Renal cortical epithelial cell (primary cell): ENCODE measurements at places on chromosomes 16 and 17. TPM values are rescaled to one million over a fixed set of nuclear protein-coding genes. Genes with fewer than 3 reads are reported as not detected.

The JPH3 gene
- 0.35 and 0.50 TPM in 2 replicates for total RNA-seq

The NPIPA8 gene
- total RNA-seq: not detected in 2 replicates

The SP6 gene
- 0.87 and 1.2 TPM in 2 replicates for total RNA-seq

- DNase-seq: no peak
These were observed 20.6 kb upstream of the SLC35G3 start for GRCh38 chr17:35214631-35215273.

- no peak for DNase-seq
These were observed 59.1 kb downstream of the PRMT7 start for GRCh38 chr16:68369697-68370580.

- peak; percentile 14 for DNase-seq
These were observed 686.2 kb downstream of the KCNJ2 start for GRCh38 chr17:70855401-70856054.

DNA sequence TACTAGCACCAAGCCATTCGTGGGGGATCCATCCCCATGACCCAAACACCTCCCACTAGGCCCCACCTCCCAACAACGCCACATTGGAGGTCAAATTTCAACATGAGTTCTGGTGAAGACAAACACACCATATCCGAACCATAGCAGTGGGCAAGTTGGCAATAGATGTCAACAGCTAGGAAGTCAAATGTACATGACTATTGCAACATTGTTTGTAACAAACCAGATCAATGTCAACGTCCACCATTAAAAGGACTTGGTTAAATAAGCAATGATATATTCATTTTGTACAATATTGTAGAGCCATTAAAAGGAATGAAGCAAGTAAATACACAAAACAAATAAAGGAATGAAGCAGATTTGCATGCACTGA is 26.5 kb upstream of the CIITA start:
- no peak for DNase-seq

DNA sequence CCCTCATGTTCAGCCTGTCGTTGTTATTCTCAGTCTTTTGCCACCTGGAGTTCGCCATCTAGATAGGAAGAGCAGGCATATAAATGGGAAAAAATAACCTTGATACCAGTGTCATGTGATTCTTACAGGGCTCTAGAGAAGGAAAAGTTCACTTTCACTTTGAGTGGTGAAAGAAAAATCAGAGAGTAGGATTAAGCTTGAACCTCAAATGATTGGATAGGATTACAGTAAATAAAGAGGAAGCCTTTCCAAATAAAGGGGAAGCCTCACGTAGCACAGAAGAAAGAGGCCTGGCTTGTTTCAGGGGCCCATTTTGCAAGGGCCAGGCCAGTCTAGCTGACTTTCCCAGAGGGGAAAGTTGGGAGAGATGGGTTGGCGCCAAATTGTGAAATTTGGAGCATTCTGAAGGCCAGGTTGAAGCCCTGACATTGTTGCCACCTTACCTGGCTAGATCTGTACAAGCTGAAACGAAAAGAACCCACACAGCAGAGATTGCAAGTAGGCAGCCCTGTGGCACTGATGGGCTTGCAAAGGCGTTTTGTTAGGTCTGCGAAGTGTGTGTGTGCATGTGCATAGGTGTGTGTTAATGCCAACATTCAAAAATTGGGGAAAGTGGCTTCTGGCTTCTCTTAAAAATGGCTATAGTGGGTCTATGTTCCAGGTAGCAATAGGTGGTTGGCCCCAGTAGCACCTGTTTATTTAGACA is 38.8 kb downstream of the TMC6 start:
- no peak for DNase-seq

DNA sequence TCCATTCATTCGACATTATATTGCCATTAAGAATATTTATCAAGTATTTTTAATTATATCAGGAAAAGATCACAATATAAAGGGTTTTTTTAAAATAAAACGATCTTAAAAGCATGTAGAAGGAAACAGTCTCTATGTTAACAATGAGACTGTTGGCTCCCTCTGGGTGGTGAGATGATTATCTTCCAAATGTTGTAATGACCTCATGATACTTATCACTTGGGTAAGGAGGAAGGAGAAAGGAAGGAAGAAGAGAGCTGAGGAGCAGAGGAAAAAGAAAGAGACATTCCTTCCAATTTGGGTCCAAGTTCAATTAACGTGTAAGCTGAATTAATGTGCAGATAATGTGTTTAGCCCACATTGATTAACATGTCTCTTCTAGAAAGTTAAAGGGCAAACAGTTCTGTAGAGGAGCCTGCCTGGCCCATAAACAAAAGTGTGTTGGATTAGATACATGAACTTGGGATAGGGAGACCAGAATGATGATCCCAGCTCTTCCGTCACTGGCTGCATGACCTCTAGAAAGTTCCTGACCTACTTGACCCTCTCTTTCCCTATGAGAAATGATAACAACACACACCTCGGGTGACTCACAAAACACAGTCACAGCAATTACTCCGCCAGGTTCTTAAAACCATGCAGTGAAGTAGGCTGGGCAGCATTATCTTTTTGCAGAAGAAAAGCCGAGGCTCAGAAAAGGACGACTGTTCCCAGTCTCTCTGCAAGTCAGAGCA is 32.0 kb downstream of the PIMREG start:
- DNase-seq: no peak

GRCh38 chr16:84766978-84767773 is 52.6 kb upstream of the CRISPLD2 start:
- no peak for DNase-seq

- DNase-seq: peak; percentile 11
These were observed 42.8 kb upstream of the ZC3H18 start for GRCh38 chr16:88527186-88527936.
